GM10248 (cell line): ENCODE measurements at places on chromosomes 2 and 18.

DNA sequence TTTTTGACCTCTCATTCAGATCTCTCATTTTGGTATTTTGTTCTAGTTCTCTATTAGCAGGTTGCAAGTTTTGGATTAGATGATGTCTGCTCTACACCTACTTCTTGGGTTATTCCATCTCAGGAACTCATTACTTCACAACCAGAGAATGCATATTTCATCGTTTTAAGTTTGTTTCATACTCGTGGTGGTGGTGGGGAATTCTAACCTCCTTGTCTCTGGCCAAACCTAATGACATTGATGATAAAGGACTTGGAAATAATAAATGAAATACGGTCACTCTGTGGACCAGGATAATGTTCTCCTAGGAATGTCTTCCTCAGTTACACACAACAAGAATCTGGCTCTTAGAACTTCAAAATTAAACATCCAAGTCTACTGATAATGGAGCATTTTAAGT, 115.2 kb downstream of the CDC42EP3 start:
- DNase-seq, result no peak

- no peak for DNase-seq
These were observed 24.8 kb upstream of the EFEMP1 start for GRCh38 chr2:55948176-55948923.

DNA sequence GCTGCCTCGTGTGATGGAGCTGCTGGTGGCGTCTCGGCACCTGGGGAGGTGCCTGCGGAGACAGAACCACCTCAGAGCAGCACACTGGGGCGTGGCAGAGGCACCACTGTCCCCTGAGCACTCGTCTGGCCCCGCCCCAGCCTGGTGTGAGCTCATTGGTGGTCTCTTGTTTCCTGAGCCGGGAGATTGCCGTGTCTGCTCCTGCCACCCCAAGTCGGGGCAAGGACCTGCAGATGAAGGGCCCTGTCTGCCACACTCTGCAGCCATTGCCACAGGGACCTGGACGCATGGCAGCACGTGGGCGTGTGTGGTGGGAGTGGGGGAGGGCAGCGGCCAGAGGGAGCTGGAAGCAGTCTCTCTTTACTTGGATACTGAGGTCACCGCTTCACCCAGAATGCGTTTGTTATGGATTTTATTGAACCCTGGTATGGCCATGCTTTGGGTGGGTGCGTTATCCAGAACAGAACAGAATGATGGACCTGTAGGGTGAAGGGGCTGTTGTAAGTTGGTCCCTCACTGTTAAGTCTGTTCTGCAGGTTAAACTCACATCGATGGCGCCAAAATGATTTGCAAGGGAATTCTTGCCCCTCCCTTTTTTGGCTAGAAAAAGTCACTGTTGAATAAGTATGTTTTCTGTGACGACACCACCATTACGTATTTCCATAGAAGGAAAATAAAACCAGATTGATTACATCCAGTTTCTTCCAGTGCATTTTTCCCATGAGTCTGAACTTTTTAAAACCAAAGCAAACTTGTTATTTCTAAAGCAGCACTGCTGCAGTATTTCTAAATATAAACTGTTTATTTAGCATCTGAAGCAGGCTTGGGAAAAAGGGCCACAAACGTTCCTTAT, 92.0 kb downstream of the USP40 start:
- no peak for DNase-seq

DNA sequence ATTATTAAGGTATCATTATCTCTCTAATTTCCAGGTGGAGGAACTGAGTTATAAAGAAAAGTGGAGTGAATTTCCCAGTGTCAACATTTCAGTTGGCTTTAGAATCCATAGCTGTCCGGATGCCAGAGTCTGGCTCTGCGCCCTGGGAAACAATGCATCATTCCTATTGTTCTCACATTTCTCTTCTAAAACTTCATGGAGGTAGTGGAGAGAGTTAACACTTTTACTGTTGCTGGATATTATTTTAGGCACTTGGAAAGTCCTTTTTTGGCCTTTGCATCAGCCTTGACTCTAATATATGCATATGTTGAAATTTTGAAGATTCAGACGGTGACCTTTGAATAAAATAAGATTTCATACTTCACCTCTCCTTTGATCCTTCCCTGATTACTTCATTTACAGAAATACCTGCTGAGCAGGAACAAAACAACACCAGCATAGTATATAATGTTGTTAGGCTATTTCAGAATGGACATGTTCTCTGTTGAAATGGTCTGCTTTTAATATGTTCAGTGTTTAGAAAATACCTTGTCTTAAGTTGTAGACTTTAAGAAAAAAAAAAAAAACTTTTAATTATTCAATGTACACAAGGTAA, 148.8 kb downstream of the EPHA4 start:
- DNase-seq, result no peak

DNA sequence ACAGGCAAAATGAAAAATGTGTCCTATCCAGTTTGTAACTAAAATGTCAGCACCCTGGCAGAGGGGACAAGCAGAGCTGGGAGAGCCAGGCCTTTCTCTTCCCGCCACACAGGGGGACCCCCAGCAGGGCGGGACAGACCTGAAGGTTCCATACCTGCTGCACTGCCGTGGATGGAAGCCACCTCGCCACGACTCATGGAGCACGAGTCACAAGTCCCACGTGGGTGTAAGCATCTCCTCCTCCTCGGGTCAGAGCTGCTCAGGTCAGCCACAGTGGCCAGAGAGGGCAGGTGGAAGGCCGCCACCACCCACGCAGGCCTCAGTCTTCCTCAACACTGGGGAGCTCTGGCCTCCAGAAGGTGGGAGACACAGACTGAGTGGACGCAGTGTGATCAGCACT, 21.0 kb downstream of the C1QL2 start:
- no peak for DNase-seq

DNA sequence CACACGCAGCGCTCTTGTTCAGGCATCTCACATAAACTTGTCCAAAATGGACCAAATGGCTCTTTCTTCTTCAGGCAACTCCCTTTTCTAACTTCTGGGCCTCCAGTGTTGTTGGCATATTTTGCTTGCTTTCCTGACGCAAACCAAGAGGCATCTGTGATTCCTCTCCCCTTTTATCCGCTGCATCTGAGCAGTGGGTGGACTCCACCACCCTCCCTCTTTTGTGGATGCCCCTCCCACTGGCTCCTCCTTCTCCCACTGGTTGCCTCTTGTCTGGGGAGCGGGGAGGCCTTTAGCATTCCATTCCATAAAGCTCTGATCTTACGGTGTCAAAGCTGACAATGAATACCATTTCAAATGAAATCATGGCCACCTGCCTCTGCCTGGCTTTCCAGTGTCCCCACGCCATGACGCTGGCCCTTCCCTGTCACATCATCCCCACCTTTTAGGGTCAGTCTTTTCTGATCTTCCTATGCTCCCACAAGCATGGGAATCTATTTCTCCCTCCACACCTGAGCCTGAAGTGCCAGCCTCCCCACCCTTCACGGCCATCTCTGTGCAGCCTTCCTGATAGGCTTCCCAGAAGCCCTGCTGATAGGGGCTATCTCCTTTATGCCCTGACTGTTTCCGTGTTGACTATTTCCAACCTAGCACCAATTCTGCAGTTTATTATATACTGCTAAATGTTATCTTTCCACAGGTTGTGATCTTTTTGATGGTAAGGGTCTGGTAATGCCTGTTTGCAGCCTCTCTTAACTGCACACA, 51.5 kb downstream of the RPL37A start:
- DNase-seq, result no peak

GRCh38 chr2:114925296-114926255, 483.1 kb downstream of the DPP10 start:
- no peak for DNase-seq

- no peak for DNase-seq
These were observed 1.9 kb downstream of the DOK6 start for GRCh38 chr18:69402533-69402989.

- peak; percentile 48 for DNase-seq
These were observed 281.6 kb upstream of the STON1 start for GRCh38 chr2:48248251-48248933.

DNA sequence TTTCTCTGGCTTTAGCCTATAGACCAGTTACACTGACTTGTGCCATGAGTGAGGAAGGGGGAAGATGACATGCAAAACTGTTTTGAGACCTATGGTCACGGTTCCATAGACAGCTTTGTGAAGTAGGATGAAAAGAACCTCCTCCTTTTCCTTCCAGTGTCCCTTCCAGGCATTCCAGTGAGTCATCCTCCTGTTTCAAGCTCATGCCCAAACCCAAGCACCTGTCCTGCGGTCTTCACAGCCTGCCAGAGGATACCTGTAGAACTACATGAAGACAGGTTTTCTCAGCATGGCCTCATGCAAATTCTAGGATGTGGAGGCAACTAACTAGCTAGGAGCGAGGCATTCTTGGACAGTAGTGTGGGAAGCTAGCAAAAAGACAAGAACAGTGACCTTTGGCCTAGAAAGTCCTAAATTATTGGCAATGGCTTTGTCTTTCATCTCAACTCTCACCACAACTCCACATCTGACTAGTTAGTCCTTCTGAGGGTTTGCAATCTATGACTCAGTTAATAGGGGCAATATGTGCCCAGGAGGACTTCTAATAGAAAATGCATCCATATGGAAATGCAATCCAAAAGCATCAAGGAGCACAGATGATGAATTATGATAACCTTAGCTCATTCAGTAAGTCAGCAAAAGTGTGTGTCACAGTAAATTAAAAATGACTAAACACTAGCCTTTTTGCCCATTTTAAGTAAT, 154.7 kb downstream of the RBM43 start:
- DNase-seq, result no peak

DNA sequence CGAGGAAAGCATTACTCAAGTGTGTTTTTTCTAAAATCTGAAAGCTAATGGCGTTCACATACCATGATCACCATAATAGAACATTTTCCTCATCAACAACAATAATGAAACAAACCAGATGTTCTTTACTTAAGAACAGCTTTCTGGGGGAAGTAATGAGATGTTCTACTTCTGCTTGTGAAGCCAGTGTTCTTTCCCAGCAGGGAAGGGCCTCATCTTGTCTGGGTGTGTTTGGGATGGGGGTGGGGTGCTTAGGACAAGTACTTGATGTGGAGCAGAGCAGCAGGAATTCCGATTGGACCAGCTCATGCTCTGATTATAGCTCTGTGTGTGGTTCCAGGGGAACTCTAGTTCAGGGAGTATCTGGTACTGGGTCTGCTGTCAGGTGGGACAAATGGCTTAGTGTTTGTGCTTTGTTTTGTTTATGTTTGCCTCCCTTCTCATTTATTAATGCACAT, 163.0 kb upstream of the NOSTRIN start:
- no peak for DNase-seq

GRCh38 chr18:44918142-44918476, 237.4 kb downstream of the SETBP1 start:
- DNase-seq, result no peak

DNA sequence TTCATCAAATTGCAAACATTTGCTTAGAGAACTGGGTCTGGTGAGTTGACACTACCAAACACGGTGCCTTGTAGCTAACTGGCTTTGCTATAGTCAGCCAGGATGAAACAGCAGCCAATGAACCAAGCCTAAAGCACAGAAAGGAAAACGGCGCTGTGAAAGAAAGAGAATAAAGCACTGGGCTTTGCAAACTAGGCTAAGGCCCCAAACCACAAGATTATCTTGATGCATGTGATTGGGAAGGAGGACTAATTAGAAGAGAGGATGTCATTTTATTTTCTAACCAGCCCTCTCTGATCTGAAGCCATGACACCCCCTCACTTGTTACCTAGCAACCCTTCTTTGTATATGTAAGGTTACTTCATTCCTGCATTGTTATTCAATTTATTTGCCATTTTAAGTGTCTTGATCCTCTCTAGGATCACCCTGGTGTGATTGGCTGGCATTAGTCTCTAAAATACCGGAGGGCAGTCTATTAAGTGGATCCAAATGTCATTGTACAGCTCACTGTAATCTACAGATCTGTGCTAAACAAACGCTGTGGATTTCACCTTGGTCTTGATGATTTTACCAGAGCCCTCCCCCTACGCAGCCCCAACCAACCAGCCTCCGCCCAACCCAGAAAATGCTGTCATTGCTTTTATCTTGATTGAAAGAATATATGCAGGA, 395.4 kb upstream of the ACVR2A start:
- no peak for DNase-seq

DNA sequence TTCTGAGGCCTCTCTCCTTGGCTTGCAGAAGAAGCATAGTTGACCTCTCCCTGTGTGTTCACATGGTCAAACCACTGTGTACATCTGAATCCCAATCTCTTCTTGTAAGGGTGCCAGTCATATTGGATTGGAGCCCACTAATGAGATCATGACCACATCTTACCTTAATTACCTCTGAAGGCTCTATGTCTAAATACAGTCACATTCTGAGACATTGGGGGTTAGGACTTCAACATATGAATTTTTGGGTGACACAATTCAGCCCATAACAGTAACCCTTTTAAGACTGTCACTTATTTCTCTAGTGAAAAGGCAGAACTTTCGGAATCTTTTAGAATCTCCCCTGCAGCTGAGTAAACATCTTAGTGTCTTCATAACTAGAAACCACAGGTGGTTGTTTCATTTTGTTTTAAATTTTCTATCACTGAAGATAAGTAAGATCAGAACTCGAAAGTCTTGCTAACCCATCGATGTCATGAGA, 33.3 kb downstream of the BMP10 start:
- DNase-seq, result peak; percentile 61

DNA sequence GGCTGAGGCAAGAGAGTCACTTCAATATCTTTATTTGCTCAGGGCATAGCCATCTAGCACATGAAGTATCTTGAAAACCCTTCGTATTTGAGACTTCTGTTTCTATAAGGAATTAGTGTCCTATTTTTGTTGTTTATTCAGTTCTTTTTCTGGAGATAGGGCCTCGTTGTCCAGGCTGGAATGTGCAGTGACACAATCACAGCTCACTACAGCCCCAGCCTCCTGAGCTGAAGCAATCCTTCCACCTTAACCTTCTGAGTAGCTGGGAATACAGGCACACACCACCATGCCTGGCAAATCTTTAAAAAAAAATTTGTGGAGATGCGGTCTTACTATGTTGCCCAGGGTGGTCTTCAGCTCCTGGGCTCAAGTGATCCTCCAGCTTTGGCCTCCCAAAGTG, 50.6 kb downstream of the PSMD14 start:
- no peak for DNase-seq

DNA sequence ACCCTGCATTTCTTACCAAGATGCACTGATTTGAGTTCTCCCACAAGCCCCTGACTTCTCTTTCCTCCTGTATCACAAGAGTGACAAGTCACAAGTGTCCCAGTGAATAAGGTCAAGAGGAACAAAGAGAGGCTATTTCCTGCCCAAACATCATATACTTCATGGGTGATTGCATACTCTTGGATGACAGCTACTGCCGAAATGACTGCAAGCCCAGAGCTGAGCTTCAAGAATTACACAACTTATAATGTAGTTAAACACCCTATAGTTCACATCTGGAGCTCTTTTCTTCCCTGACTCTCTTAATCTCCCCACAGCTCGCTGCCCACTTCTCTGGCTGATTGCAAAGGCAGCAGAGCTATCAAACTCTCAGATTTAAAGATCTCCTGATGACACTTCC, 289.7 kb upstream of the PARD3B start:
- DNase-seq, result no peak
